ENCODE measurements at places on chromosomes 6 and 20.

DNA sequence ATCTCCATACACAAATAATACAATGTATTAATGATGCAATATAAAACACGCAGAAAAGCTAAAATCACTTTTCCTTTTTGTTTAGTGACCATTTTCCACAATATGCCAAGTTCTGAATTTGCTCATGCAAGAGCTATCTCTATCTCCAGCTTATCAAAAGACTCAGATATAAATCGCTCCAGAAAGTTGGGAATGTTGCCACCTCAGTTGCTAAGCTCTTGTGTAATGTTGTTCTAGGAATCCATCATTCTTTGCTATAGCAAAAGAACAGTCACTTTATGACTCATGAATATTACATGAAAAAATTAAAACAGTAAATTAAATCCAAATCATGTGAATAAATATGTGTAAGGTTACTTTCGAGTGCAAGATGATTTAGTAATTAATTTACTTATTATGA is 8.7 kb downstream of the PLAGL1 start:
- peak; percentile 79 for DNase-seq

DNA sequence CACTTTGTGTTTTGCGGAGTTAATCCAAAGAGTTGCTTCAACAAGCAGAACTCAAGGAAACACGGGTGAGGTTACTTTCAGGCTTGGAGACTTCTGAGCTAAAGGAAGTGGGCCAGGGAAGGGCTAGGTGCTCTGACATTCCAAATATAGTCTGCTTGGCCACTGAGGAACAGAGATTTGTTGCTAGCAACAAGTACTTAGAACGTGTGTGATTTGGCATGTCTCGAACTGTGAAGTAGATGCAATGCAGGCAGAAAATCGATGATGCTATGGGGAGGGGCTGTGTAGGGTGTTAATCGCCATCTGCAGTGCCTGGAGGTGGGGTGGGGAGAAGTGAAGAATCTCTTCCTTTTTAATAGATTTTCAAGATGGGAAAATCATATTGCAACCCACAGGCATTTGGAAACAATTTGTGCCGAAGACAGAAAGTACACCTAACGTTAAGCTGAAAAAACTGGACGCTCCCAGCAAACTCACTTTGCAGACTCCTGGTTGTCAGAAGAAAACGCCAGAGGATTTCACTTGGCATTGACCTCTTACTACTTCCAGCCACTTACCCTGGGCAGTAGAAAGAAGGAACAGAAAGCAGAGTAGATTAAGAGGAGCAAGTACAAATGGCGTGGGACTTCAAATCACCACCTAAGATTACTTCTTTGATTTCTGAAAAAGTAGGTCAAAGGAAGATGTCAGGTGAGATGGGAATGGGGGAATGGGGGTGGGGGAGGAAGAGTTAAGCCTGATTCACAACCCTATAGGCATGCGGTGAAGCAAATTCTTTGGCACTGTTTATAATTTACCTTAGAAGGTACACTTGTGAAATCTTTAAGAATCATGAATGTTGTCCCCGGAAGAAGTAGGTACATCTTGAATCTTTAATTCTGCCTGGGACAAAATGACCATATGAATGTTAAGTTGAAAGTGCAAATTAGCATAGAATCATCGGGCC is 314.1 kb downstream of the CD83 start:
- no peak for DNase-seq

- DNase-seq: no peak
Measured at GRCh38 chr6:147738516-147739162, 230.1 kb downstream of the SAMD5 start.

DNA sequence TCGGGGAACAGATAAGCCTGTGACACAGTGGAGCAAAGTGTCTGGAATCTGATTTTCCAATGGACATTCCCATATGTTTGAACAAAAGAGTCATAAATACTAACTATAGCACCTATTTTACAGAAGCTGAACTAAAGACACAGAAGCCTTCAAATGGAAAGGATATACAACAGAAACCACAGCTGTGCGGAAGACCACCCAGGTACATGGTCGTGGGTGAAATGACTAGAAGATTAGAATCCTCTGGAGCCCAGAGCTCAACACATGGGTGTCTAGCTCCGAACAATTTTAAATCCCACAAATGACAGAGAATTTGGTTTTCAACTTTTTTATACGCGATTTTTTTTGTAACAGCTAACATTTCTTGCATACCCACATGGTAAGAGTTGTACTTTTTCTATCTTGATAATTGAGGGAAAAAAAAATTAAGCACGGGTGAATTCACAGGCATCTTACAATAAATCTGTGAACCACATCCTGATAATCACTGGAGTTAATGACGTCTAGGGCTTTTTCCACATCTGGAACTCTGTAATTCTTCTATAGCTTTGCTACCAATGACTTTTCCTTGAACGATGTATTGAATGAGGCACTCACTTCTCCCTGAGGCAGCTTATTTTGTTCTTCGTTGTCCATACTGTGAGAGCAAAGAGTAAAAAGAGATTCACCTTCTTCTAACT is 271.1 kb upstream of the AGPAT4 start:
- DNase-seq: no peak

GRCh38 chr6:47235964-47236760 is 73.5 kb downstream of the TNFRSF21 start:
- no peak for DNase-seq

DNA sequence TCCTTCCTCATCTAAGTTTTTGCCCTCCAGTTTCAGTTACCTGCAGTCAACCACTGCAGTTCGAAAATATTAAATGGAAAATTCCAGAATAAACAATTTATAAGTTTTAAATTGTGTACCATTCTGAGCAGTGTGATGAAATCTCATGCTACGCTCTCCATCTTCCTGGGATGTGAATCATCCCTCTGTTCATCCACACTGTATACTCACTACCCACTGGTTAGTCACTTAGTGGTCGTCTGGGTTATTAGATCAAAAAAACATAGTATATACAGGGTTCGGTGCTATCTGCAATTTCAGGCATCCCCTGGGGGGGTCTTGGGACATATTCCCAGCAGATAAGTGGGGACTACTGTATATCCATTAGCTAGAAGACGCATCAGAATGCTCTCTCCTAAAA is 151.9 kb upstream of the SLC22A16 start:
- peak; percentile 85 for DNase-seq

GRCh38 chr20:49915118-49915379 is 280 bp downstream of the SPATA2 start:
- DNase-seq: no peak

DNA sequence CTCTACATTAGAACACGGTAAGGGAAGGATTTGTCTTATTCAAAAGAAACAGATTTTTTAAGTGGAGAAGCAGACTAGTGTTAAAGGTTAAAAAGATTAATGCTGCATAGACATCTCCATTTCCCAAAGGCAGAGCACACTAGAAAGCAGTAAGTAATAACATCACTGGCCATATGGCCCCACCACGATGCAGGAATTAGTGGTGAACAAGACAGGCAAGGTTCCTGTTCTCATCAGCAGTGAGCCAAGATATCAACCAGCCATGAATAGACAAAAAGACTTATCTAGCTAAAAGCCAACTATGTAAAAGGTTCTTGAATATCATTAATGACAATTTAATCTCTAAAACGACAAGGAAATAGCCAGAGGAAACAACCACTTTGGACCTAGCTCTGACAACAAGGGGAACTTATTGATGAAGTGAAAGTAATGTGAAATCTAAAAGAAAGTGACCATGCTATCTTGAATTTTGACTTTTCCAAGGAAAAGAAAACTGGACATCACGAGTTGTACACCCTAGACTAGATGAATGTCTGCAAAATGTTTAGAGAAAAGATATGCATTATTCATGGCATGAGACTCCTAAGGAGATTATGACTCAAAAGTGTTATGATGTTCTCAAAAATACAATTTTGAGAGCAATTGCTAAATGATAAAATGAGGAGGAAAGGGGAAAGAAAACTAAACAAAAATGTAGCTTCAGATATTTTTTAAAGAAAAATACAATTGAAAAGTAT is 157.9 kb upstream of the STXBP5 start:
- DNase-seq: no peak

DNA sequence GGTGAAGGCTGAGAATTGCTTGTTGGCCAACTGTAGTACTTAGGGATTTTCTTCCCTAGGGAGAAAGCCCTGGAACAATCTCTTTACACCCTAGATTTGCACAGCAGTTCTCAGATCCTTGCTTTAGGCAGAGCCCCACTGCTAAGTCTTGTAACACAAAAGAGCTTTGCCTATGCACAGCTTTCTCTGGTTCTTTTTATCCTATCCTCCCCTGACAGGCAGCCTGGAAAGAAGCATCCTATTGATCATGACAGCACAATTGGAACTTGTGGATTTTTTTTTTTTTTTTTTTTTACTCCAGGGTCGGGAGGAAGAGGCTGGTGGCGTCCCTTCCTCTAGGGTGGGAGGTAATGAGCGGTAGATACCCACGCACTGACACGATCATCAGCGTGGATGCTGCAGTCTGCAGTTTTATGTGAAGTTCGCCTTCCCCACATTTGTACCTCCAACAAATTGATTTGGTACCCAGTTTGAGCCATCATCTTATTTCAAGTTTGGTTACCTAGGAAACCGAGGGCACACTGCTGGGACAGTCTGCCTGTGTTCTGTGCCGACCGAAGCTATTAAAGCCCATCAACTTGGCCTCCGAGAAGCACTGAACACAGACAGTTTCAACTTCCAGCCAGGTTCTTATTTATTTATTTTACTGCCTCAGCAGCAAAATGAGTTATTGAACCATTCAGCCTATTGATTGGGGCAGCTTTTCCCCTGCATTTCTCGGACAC is 110.1 kb downstream of the NRN1 start:
- no peak for DNase-seq

DNA sequence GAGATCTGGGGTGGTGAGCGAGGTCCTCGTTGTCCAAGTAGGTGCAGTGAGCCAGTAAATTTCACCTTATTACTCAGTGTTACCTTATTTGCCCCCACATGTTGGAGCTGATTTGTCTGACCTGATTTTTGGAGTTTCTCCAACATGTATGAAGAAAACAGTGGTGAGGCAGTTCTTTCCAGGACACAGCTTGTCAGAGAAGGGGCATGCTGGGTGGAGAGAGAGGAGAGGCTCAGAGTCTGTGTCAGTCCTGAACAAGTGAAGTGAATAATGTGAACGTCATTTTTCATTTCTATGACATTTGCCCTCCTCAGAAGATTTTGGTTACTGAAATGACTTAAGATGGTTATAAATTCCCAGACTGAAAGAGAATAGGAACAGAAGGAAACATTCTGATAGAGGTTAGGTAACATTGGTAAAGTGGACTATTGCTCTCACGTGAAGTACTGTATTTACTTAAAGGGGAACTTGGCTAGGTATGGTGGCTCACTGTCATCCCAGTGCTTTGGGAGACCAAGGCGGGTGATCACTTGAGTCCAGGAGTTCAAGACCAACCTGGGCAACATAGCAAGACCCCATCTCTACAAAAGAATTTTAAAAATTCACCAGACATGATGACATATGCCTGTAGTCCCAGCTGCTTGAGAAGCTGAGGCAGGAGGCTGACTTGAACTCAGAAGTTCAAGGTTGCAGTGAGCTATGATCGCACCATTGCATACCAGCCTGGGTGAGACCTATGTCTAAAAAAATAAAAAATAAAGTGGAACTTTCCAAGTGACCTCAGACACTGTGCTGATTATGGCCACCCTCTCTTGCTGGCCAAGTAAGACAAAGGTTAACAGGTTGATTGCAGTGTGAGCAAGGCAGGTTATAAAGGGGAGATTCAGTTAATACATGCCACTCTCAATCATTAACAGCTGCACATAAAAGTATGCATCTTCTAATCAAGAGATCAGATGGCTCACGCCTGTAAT is 184.3 kb downstream of the EDN1 start:
- DNase-seq: peak; percentile 50

DNA sequence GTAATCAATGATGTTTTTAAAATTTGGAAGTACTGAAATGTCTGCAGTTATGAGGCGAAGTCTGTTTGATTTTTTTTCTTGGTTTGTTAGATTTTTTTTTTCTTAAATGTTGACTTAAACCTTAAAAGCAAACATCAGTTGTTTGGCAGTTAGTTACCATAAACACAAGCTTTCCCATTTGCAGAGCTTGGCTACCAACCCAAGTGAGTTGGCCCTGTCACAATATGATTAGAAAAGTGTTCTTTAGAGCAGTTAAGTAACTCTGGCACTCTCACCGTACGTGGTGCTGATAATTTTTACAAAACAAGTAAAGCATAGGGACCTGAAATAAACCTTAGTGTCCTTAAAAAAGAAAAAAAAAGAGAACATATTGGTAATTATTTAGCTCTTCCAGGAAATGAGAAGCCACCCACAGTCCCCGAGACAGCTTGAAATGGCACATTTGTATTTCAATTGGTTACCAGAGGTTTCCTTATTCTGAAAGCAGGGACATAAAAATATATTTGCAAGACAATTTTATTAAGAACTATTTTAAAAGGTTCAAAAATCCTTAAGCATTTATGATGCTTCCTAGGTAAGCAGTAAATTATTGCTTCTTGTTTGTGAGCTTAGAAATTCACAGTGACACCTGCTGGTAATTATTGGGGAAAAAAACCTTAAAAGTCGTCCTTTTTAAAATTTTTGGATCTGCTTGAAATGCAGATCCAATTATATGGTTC is 3.9 kb downstream of the HEY2 start:
- peak; percentile 43 for DNase-seq

- peak; percentile 74 for DNase-seq
Measured at GRCh38 chr6:148800536-148800935, 53.7 kb downstream of the UST start.

GRCh38 chr6:170257376-170257775 is 33.5 kb downstream of the DLL1 start:
- DNase-seq: no peak

DNA sequence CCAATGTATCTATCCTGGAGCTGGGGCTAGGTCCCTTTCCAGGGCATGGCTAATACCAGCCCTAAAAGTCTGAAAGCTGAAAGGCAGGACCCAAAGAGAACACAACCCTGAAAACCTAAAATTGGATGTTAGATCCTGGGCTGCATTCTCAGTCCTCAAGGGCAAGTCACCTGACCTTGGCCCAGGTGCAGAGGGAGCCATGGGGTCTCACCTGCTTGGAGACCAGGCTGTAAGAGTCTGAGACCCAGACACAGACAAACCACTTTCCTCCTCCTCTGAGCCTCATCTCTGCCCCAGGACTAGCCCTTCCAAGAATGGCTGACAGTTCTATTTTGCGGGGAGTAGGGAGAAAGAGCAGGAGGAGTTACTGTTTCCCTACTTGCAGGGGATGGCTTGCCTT is 60.0 kb downstream of the EFCAB8 start:
- no peak for DNase-seq

DNA sequence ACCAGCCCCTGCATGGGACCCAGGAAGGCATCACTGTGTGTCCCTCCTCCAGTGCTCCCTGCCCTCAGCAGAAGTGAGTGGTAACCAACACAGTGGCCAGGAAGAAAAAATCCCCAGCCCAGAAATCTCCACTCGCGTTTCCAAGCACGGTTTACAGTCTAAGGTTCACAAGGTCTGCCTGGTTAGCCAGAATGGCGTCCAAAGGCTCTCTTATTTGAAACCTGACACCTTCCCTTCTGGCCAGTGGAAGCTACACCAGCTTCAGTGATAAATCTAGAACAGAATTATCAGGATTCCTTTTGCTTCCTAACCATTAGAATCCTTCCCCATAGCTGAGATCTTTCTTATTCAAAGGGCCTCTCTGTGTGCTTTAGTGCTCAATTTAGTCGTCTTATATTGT is 9.2 kb downstream of the LY86 start:
- DNase-seq: no peak

GRCh38 chr6:3382326-3383279 is 74.2 kb downstream of the SLC22A23 start:
- peak; percentile 58 for DNase-seq

GRCh38 chr6:106789428-106790148 is 160.2 kb downstream of the QRSL1 start:
- DNase-seq: no peak

Data from GM23248 (cell line).